Activated CD8-positive, alpha-beta T cell treated with anti-CD3 and anti-CD28 coated beads for 36 hours (primary cell): ENCODE measurements at places on chromosomes 1 and 21.
A peak's percentile ranks its signal among the peaks of the same experiment; 100 is the strongest.

DNA sequence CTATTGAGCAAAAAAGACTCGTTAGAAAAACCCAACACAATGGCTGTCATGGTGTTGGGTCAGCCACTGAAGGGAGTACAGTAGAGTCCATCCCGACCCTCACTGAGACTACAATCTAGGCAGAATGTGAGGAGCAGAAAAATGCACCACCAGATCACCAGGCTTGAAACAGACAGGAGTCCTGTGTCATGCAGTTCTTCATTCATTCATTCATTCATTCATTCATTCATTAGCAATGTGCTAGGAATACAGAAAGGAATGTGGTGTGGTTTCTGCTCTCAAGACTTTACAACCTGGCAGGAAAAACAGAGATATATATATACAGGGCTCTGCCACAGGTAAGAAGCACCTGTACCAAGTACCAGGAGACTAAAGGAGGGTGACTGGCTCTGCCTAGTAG lies 392.3 kb downstream of the OMA1 start:
- DNase-seq: no peak

- DNase-seq: no peak
Measured at GRCh38 chr21:28875078-28875477, 117.6 kb downstream of the LTN1 start.

GRCh38 chr1:241459186-241459802 lies 60.3 kb downstream of the FH start:
- no peak for DNase-seq

DNA sequence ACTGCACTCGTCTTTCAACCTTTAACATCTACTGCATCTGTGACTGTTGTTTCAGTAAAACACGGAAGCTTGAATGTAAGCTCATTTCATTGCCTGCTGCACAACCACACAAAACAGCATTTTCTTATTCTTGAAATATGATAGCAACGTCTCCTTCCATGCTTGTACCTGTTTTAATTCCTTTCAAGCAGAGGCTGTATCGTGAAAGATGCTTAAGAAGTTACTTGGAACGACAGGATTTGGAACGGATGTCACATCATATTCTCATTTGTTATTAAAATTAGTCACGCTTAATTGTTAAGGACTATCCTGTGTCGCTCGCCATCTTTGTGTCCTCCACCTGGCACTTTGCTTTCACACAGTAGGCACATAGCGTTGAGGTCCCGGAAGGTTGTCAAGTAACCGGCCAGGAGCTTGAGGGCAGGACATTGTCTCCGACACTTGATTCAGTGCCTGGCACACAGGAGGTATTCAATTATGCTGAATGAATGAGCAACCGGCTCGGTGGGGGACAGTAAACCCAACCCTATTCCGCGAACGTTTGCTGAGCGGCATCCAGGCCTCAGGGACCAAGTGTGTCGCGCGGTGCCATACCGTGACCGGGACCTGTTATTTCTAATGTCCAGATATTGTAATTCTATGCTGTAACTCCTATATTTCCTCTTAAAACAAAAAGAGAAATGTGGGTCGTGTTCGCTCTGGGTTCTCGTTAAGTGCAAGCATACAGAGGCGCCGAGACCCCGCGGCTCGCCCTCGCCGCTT lies 499 bp upstream of the SH3GLB1 start:
- peak; percentile 66 for DNase-seq

DNA sequence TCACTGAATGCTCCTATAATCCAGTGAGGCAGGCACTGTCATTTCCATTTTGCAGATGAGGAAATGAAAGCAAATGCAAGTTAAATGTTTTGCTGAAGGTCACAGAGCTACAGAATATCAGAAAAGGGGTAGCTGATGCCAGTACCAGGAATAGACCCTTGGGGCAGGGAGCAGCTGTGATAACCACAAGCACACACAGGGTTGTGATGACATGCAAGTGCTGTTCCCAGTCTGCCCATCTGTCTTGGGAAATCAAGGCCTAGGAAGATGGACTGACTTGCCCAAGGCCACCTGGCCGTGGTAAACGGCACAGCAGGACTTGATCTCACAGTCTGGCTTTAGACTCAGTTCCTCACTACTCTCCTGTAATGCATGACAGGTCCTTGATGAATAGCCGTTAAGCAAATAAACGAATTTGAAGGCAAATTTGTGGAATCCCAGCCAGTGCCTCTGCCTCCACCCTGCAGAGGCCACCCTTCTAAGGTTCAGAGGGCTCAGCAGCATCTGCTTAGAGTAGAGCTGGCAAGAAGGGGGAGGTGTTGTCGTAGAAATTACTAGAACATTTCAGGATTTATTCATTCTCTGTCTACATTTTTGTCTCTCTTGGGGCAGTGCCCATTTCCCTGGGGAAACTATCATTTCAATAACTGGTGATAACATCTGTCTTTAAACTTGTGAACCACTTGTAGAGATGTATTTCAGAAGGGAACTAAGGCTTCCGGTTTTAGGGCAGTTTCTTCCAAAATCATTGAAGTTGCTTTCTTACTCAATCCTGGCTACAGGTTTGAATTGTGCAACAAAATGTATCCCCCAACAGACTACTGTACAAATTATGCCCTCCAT lies 53.2 kb upstream of the MRPS6 start:
- DNase-seq: no peak

- DNase-seq: no peak
Measured at GRCh38 chr1:211639475-211640300, 35.7 kb downstream of the NEK2 start.
